ENCODE measurements at places on chromosomes 7 and 10.

DNA sequence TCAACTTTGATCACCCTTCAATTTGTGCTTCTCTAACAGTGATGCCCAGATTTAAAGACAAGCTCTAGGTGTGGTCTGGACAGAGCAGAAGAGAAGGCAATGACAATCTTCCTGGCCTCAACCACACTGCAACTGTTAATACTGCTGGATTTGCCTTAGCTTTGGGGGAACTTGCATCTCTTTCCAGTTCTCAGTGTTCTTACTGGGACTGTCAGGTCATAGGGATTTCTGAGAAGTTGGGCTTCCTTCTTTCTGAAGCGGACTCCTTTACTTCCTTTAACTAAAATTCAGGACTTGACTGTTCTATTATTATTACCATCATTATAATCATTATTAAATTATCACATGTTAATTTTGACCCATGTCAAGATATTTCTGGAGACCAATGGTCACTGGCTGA, 80.8 kb downstream of the OSBPL3 start:
- DNase-seq = no peak

DNA sequence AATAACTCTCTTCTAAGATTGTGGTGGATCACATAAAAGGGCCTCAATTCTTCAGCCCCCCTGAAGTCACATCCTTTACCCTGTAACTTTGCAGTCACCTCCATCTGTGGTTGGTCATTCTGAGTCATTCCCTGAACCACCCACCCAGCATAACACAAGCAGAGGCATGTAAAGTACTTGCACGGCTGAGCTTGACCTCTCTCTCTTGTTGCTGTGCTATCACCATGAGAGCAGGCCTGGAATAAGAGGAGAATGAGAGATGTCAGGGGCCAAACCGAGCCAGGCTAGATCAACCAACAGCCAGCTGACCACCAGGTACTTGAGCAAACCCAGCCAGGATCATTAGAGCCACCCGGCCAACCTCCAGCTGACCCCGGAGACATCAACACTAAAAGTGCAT, 13.5 kb upstream of the STK17A start:
- DNase-seq = no peak

- DNase-seq = no peak
Observed at GRCh38 chr10:24209432-24209771, 464 bp downstream of the KIAA1217 start.

- DNase-seq = no peak
Observed at GRCh38 chr7:23205909-23206767, 24.3 kb downstream of the NUP42 start.

GRCh38 chr10:12633776-12634620, 284.7 kb downstream of the CAMK1D start:
- no peak for DNase-seq
